ENCODE measurements at places on chromosomes 5 and 9.

DNA sequence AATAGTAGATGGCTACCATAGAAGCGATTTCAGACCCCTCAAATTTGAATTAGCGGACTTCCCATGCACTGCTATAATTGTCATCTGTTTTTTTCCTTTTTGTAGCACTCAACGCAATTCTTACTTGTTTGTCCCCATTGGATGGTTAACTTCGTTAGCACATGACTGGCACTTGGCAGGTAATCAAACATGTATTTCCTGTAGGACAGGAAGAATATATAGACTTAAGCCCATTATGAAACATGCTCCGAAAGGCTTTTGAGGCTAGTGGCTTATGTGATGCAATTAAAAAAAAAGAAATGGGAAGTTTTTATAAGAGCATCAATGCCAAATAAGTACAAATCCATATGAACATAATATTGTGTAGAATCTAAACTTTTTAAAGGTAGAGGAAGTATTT is 301.2 kb downstream of the PSAT1 start:
- DNase-seq = no peak

DNA sequence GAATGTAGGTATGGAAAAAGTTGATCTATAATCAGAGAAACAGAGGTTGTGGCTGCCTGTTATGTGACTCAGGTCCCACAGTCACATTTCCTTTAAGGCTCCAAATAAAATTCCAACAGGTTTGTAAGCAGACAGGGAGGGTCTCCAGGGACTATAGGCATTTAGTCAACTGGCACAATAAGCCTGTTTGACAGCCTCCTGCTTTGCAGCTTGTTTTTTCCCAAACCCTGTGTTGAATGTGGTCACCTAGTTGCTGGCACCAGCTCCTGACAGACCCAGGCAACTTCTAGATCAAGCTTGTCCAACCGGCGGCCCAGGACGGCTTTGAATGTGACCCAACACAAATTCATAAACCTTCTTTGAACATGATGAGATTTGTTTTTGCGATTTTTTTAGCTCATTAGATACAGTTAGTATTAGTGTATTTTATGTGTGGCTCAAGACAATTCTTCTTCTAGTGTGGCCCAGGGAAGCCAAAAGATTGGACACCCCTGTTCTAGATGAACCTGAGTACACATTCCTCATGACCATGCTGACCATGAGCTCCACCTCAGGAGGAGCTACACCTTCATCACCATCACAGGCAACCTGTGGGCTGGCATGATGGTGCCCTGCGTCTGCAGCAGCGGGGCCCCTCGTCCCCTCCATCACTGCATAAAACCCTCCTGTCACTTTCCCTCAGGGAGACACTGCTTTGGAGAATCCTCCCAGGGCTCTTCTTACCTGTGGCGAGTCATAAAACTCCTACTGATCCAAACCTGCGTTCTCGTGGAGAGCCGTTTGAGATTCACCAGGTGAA is 15.7 kb upstream of the GRHPR start:
- DNase-seq = no peak

- no peak for DNase-seq
Observed at GRCh38 chr9:129617167-129617566, 3.7 kb downstream of the C9orf50 start.

GRCh38 chr5:124905256-124906130 is 159.1 kb upstream of the ZNF608 start:
- DNase-seq = no peak

- DNase-seq = peak; percentile 28
Observed at GRCh38 chr5:160369990-160370712, at the start of gene C1QTNF2. Gene C1QTNF2 (minus strand): TSS chr5:160370626. CDS start chr5:160355011, 15,615 bp downstream.

- no peak for DNase-seq
Observed at GRCh38 chr5:150155258-150156026, at the start of gene PDGFRB. Gene PDGFRB (minus strand): TSS chr5:150155845. CDS start chr5:150137047, 18,798 bp downstream.

DNA sequence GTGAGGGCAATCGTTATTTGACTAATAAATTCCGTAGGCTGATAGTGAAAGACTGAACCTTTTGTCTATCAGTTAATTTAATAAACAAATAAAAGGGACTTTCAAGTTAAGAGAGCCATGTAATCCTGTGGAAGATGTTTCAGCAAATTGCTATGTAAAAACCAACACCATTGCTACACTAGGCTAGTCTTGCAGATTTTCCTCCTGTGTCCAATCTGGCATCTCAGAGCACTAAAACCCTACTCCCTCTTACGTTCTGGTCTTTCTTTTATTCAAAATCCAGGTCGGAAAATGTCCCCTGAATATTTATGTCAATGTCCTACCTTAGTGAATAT is 478.8 kb upstream of the TNC start:
- no peak for DNase-seq

DNA sequence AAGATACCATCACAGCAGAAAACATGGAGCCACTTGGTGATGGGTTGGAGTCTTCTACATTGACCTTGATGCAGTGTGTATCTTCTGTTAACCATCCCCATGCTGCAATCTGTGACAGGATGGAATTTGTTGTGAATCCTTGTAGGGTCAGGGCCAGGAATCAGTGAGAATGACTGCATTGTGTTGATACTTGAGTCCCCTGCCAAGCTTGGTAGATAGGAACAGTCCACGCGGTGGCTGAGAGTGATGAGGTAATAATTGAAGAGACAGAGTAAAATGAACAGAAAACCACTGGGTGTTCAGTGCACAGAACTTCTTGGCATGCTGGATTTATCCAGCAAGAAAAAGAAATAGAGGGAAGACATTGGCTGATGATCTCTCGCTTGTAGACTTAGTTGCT is 217.5 kb downstream of the MAN2A1 start:
- DNase-seq = no peak

GRCh38 chr5:139763280-139763929 is 32.2 kb upstream of the PSD2 start:
- DNase-seq = no peak

- DNase-seq = no peak
Observed at GRCh38 chr9:78486661-78487060, 189.7 kb downstream of the PSAT1 start.

DNA sequence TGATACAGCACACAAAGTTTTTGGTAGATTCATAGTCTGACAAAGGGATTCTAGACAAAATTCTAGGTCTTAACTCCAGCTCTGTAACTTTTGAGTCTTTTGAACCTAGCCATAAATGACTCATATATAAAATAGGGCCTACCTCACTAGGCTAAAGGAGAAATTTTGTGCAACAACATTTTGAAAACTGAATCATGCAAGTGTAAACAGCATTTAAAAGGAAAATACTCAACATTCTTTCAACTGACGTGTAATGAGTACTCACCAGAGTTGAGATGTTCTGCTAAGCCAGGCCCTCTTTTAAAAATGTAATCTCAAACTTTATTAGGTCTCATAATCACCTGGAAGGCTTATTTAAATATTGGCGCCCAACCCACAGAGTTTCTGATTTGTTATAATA is 113.2 kb downstream of the STK32A start:
- DNase-seq = no peak

DNA sequence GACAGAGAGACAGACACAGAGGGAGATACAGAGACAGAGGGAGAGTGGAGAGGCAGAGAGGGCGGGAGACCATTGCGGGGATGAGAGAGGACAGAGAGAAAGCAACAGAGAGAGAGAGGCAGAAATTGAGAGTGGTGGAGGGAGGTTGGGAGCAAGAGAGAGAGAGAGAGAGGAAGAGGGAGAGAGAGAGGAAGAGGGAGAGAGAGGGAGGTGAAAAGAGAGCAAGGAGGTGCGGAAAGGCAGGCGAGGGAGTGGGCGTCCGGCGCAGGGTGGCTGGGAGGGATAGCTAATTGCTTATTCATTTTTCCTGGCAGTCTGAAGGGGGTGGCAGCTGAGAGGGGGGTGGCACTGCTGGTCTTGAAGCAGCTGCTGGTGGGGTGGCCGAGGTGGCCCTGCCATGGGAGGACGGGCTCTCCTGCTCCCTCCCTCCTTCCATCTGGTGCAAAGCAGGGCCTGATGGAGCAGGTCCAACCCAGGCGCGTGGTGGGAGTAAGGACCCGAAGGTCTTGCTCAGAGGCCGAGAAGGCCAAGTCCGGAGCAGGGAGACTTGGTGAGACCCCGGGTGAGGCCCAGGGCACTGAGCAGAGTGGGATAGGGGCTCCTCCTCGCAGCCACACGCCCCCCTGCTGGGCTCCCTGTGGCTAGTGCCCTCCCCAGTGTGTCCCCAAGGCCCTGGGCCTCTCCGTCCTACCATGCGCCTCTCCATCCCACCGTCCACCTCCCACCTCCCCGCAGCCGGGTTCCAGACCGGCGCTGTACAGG is 25.3 kb upstream of the RNU6ATAC start:
- no peak for DNase-seq

GRCh38 chr5:137342764-137343163 is 156.4 kb downstream of the SPOCK1 start:
- DNase-seq = no peak

GRCh38 chr5:176725521-176726280 is 78.4 kb downstream of the TSPAN17 start:
- no peak for DNase-seq

DNA sequence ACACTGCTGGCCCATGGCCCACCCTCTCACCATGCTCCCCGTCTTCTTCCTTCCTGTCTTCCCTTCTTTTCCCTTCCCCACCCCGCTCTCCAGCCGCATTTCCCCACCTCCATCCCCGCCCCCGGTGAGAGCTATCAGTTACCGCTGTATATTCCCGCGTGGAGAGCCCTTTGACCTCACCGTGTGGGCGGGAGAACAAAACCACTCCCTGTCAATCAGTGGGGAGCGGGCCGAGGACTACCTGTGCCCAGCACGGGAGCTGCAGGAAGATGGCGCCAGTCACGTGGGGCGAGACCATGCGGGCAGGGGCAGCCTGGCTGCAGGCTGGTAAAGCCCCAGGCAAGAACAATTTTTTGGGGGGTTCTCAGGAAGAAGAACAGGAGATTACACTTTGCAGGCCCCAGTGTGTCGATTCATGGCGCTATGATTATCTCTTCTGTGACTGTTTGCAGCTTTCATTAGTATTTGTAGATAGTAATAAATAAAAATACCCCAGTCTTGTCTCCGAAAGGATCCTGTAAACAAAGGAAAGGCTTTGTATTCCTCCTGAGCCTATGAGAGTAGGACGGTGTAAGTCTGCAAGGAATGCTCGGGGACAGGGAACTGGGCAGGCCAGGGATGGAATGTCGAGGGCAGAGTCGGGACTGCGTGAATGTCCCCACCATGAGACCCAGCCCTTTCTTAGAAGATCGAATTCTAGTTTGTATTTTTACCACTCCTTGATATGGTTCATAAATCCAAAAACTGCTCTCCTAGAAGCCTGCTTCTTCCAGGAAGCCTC is 14.8 kb upstream of the DMRT1 start:
- no peak for DNase-seq

GRCh38 chr5:147578228-147579024 is 68.6 kb upstream of the DPYSL3 start:
- DNase-seq = peak; percentile 21

GRCh38 chr5:147037515-147038205 is 159.1 kb upstream of the PPP2R2B start:
- peak; percentile 35 for DNase-seq

- no peak for DNase-seq
Observed at GRCh38 chr5:39117401-39117800, 43.2 kb upstream of the RICTOR start.

GRCh38 chr5:81883371-81883770 is 88.5 kb upstream of the ATG10 start:
- DNase-seq = no peak

- DNase-seq = no peak
Observed at GRCh38 chr9:121559183-121559582, 59.5 kb upstream of the GGTA1 start.

DNA sequence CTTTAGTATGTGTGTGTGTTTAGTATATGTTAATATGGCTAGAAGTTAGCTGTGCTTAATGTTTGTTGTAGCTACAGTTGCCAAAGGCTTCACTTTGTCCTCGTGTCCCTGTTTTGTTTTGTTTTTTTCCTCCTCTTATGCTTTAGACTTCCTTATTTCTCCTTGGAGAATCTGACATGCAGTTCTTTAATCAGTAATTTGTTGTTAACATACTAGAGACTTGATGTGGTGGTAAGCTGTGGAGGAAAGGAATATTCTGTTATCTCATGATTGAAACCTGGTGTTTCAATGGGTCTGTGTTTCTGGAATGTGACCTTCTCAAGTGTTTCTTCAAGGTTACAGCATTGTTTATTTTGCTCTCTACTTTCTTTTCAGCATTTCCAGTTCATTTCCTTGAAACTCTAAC is 515.6 kb upstream of the ST8SIA4 start:
- DNase-seq = no peak

- no peak for DNase-seq
Observed at GRCh38 chr5:15510092-15510491, 10.1 kb downstream of the FBXL7 start.

DNA sequence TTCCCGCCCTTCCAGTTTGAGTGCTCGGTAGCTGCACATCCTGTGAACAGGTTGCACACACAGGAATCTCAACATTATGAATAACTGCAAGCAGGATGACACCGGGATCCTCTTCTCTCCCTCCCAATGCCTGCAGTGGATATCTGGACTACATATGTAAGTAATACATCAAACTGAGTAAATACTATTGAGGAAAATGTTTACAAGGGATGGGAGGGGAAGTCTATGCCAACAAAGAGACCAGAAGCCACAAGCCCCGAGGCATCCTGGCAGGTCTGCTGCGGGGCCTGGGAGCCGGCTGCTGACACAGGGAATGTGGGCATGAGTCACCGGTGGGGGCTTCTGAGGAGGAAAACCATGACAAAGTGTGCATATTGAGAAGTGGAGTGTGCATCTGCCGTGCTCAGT is 8.6 kb upstream of the ANKRD33B start:
- peak; percentile 48 for DNase-seq

DNA sequence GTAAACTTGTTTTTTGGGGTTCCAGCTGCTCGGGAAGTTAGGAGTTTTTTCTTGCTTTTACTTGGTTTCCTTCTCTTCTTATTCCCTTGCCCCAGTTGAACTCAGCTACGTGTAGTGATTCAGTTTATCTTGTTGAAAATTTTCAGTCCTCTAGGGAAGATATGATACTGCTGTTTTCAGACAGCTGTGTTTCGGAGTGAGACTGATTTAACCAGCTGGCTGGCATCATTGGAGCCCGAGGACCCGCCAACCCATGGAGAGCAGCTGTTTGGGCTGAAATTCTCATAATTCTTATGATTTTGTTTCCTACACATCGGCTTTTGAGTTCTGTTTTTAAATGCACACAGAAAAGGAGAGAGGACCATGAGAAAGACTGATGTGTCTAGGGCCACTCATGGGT is 271.5 kb downstream of the NR3C1 start:
- no peak for DNase-seq

DNA sequence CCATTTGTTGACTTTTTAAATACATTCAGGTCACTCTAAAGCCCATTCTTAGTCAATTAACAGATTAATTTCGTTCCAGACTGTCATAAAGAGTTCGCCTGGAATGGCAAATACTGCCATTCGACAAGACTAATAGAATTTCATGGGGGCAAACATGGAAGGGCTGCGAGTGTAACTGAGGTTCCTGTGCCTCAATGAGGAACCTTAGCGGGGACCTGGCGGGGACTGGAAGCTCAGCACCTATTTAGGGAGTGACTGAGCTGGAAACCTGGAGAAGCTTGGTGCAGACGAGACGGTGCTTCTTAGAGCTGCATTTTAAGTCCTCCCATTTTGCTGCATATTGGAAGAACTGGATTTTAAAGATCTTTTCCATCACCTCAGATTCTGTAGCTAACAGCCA is 3.4 kb downstream of the VCAN start:
- DNase-seq = no peak
